Pulmonary artery endothelial cell (primary cell): ENCODE measurements at places on chromosomes 3 and 15.

DNA sequence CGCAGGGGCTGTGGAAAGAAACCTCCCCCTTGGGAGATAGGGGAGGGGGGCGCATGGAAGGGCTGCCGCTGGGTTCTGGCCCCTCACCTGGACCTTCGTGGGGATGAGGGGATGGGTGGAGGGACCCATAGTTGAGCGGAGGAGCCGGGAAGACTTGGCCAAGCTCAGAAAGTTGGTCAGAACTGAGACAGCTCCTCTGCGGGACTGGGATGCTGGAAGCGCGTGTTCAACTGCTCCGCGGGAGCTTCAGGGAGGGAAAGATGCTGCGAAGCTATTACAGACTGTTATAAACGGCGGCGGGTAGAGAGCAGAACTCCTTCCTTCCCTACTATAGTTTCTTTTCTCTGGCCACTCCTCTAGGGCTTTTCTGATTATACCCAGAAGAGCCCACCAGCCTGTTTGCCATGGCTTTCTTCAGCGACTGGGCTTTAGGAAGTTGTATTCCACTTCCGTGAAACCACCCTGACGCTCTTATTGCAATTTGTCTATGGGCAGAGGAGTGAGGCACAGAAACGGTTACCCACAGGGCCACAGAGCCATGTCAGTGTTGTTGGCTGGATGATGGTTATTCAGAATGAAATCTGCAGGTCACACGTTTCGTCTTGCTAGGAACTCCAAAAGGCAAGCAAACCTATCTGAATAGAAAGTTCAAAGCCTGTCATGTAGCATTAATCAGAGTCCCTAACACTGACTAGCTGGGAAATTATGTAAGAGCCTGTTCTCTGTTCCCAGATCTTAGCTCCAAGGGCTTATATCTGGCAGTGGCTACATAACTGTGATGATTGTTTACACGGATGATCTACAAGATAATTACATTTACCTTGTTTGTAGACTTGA is 1.1 kb downstream of the SYNPR start:
- no peak for DNase-seq

GRCh38 chr3:184820525-184820924 is 8.6 kb downstream of the VPS8 start:
- DNase-seq = no peak

GRCh38 chr3:74590620-74591262 is 23.7 kb downstream of the CNTN3 start:
- DNase-seq = no peak

GRCh38 chr15:89781891-89782618 is 5.9 kb downstream of the MESP2 start:
- DNase-seq = no peak

- no peak for DNase-seq
Measured at GRCh38 chr15:80971143-80971542, 18.5 kb downstream of the MESD start.

DNA sequence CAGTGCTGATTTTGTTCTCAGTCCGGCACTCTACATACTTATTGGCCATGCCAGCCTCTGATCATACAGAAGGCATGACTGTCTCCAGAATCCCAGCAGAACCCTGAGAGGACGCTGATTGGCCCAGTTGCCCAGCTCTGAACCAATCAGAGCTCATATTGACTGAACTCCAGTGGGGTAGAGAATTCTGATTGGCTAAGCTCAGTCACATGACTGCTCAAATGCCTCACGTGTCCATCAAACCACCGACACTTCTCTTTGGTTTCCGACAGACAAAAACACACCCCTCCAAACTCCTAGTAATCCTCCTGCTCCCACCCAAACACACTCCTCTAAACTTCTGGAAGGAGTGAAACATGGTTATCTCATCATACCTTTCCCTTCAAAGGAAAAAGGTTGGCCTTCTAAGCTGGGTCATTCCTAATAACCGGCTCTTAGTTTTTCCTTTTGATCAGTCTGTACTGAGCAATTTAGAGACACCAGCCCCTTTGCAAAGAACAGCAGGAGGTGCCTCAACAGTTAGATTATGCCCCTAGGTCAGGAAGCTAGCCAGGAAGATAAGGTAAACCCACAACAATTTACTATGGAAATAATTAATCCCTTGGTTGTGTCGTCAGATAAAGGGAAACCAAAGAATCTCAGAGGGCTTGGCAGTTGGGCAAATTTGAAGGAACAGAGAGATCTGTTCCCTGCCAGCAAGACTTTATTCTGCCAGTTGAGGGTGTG is 187.8 kb downstream of the TLE3 start:
- DNase-seq = no peak

- DNase-seq = no peak
Measured at GRCh38 chr3:178172121-178172520, 364.1 kb upstream of the KCNMB2 start.

GRCh38 chr15:51936105-51936478 is 35.5 kb downstream of the LEO1 start:
- no peak for DNase-seq

DNA sequence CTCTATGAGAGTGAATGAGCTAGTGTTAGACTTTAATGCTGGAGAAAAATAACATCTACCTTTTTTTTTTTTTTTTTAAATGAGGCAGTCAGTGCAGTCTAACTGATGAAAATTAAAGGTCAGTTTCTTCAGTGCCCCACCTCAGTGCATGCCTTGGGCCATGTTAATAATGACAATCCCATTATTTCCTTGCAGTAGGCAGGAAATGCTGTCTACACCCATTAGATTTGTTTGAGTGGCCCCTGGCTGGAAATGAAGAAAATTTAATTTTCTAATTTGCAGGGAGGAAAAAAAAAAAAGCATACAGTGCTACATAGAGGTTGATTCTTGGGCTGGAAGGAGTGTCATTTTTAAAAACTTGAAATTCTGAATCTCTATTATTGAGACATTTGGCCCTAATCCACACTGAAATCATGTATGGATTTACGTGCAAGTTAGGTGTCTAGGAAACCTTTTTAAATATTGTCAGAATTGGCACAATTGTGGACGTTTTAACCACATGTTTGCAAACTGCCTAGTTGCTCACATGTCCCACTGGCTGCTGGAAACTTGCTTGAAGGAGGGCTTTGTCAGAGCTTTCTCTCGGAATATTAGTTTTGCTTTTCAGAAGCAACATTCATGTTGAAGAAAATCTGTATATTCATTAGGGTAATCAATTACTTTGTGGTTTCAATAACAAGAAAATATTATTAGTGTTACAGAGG is 18.4 kb downstream of the FNDC3B start:
- no peak for DNase-seq

- DNase-seq = no peak
Measured at GRCh38 chr15:33926260-33926659, 42.0 kb upstream of the CHRM5 start.

DNA sequence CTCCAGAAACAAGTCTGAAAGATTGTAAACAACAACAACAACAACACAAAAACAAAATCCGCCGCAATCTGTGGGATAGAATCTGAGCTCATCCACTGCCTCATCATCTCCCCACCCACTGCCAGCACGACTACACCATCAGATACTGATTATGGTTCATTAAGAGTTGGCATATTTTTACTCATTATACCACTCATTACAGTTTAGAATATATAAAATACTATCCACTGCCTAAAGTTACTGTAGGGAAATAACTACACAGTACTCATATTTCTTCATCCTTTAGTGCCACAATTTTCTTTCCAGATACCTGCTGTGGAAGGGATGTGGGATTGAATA is 152.5 kb upstream of the PEX5L start:
- DNase-seq = no peak

GRCh38 chr15:50697109-50697797 is 10.7 kb upstream of the TRPM7 start:
- no peak for DNase-seq

DNA sequence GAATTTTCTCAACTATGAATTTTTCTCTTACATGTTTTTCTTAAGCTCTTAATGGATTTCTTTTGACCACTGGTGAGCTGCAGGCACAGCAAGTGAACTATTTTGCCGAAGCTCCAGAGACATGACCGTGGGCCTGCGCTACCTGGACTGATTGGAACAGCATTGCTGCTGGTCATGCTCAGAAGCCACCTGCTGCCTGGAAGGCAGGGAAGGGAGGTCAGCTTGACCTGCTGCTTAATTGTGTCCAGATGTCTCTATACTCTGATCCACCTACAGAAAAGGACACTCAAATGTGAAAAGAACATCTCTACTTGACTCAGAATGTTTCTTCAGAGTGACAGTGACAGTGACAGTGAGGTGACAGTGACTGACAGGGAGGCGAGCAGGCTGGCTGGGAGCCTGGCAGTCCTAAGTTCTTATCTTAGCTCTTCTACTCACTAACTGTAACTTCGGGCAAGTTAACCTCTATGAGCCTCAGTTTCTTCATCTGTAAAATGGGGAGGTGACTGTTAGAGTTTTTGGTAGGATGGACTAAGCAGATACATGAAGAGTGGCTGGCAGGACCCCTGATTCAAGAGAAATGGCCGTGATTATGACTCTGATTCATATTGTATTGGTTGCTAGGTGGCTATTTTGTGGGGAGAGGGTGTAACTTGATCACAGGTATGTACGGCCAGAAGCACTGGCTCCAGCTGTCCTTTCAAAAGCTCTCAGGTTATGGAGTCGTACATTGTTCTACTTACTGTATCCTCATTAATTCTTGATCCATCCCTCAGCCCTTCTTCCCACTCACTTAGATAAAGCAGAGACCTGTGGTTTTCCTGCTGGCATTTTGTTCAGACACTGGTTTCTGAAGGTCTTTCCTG is 54.8 kb upstream of the DLG1 start:
- no peak for DNase-seq

GRCh38 chr15:58074452-58074851 is 8.9 kb upstream of the ALDH1A2 start:
- no peak for DNase-seq

GRCh38 chr15:72474466-72474911 is 359 bp downstream of the ARIH1 start:
- DNase-seq = no peak

GRCh38 chr15:83733206-83733605 is 79.3 kb downstream of the ADAMTSL3 start:
- DNase-seq = no peak
